ENCODE measurements at places on chromosomes 1 and 21. TPM values are rescaled to one million over a fixed set of nuclear protein-coding genes. Genes with fewer than 3 reads are reported as not detected.

ENAH gene
- total RNA-seq, result not detected

ASPM gene
- 49.0 TPM for total RNA-seq

COL11A1 gene
- not detected for total RNA-seq

ITGB2 gene
- total RNA-seq, result 801 TPM

C1orf53 gene
- 0.39 TPM for total RNA-seq

PCP4 gene
- not detected for total RNA-seq

S100A14 gene
- total RNA-seq, result not detected

CFHR5 gene
- total RNA-seq, result not detected

SELENBP1 gene
- not detected for total RNA-seq

ABCA4 gene
- 0.25 TPM for total RNA-seq

F5 gene
- total RNA-seq, result 17.5 TPM

HSPA13 gene
- total RNA-seq, result 39.9 TPM

INTS3 gene
- 60.6 TPM for total RNA-seq

KCNT2 gene
- not detected for total RNA-seq

NFASC gene
- 0.12 TPM for total RNA-seq

UBXN10 gene
- 1.4 TPM for total RNA-seq

KCNJ15 gene
- total RNA-seq, result 0.34 TPM

Measured in T-helper 1 cell treated with Interleukin-12 subunit alpha and Interleukin-12 subunit beta and Interleukin-4 antibody, amounts not matched to agents 30 ng/mL and 1 ng/mL, for 36 hours (primary cell).